Fibroblast of skin of left quadriceps (primary cell): ENCODE measurements at places on chromosomes 1 and 21.

GRCh38 chr1:203672346-203672745, 45.7 kb downstream of the ATP2B4 start:
- DNase-seq: peak; percentile 40

DNA sequence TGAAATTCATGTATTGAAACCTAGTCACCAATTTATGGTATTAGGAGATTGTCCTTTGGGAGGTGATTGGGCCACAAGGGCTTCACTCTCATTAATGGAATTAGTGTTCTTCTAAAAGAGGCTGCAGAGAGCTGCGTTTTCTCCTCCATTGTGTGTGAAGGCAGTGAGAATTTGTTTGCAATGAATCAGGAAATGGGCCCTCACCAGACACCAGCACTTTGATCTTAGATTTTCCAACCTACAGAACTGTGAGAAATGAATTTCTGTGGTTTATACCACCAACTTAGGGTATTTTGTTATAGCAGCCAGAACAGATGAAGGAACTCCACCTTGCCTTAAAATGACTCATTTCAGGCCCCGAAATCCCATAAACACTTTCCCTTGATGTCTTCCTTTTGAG, 544.2 kb downstream of the RWDD3 start:
- no peak for DNase-seq

DNA sequence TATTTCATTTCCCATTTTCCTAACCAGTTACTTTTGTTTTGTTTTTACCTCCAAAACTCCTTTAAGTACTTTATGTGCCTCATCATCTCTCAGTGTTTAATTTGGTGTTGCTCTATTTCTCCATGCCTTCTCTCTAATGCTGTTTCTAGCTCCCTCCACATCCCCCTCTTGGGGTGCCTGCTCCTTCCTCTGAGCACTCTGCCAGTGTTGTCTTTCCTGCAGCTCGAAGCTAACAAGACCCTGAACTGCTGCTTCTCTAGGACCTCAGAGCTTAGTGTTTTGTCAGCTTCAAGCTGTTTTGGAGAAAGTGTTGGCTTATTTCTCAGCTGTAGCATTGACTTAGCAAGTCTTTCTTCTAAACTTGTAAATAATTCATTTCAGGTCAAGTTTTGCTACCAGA, 290.6 kb downstream of the DPYD start:
- DNase-seq: no peak

DNA sequence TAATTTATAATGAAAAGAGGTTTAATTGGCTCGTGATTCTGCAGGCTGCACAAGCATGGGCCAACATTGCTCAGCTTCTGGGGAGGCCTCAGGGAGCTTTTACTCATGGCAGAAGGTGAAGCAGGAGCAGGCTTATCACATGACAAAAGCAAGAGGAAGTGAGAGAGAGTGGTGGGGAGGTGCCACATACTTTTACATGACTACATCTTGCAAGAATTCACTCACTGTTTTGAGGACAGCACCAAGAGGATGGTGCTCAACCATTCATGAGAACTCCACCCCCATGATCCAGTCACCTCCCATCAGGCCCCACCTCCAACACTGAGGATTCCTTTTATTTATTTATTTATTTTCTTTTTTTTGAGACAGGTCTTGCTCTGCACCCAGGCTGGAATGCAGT, 5.5 kb upstream of the PLEKHM2 start:
- DNase-seq: peak; percentile 40

DNA sequence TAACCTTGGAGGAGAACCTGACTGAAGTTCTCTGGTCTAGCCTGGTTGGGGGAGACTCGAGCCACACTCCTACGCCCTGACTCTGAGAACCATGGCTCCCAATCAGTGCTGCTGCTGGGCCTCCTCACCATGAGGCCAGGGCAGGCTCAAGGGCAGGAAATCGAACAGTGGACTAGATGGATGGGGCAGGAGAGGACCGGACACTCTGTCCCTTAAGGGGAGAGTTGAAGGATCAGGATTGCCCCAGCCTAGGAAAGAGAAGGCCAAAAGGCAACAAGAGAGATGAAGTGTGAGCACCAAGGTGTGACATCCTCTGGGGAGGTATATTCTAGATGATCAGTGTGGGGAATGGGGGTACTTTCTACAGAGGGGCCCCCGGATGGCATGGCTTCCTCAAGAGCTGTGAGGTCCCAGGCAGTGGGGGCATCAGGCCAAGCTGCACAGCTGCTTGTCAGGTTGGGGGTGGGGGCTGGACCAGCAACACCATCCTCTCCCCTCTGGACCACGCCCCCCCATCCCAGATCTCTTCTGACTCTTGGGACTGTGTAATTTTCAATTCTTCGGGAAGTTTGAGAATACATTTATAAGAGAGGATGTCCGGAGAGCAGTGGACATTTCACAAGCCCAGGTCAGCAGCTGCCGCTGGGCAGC, 34.0 kb downstream of the MX1 start:
- no peak for DNase-seq

- DNase-seq: no peak
Observed at GRCh38 chr1:39694026-39694425, 2.8 kb upstream of the HPCAL4 start.

DNA sequence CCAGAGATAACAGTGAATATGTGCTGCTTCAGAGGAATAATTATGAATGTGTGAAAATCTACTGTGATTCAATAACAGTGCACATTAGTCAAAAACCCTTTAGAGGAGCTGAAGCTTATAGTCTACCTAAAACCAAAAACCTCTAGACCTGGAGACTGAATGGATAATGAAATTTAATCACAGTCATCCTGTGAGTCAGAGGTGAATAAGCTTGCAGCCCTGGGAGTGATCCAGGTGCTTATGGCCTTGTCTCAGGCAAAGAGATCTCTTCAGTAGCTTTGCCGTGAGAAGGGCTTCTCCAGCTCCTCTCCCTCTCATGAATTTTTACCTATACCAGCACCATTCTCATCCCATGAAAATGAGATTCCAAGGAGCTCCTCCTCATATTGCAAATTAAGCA, 81.3 kb upstream of the RGS4 start:
- no peak for DNase-seq

DNA sequence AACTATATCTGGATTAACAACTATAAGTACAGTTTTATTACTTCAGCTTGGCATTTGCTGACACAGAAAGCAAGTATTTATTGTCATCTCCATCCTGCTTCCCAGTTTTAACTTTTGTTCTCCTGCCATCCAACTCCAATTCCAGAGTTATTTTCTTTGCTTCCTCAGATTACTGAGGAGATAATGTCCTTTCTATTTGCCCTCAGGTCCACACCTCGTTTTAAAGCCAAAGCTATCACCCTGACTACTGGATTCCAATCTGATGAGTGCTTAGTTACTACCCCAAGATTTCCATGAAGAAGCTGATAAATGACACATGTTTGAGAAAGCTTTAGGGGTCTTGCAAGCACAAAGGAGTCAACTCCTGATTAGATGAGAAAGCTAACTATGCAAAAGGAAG, 25.2 kb downstream of the ACKR1 start:
- no peak for DNase-seq

GRCh38 chr1:198258491-198258890, 101.7 kb downstream of the NEK7 start:
- peak; percentile 82 for DNase-seq

DNA sequence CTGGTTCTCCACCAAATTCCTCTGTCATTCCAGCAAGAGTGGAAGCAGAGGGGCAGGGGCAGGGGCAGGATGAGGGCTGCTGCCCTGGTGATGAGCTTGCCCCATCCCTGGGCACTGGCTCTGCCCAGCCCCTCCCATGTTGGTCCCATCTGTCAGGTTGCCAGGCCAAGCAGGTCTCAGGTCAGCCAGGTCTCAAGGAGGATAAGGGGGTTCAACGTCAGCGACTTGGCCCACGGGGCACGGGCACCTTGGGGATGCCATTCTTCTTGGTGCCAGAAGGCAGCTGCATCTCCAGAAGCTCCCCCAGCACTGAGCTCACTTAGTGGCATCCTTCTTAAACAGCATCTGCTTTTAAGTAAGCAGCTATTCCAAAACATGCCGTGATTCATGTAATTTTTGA, 133.1 kb downstream of the AJAP1 start:
- DNase-seq: no peak

DNA sequence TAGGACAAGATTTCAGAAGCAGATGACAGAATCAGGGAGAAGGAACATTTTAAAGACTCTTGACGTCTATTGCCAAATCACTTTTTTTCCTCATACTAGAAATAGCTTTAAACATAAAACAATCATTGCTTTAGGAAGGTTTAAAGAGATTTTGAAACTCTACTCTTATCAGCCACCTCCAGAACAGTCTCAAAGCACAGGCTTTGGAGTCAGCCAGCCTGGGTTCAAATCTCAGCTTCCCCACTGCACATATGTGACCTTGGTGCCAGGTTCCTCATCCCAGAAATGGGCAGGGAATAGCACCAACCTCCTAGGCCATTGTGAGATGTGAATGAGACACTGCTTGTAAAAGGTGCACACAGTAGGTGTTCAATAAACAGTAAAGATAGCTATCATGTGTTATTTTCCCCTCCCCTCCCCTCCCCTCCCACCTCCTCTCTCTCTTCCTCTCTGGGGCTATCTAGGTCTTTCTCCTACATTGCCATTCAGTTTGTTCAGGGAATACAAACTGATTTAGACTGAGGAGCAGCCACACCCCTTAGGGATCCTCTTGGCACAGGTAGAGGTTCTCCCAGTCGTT, 20.6 kb downstream of the SPOCD1 start:
- DNase-seq: no peak

DNA sequence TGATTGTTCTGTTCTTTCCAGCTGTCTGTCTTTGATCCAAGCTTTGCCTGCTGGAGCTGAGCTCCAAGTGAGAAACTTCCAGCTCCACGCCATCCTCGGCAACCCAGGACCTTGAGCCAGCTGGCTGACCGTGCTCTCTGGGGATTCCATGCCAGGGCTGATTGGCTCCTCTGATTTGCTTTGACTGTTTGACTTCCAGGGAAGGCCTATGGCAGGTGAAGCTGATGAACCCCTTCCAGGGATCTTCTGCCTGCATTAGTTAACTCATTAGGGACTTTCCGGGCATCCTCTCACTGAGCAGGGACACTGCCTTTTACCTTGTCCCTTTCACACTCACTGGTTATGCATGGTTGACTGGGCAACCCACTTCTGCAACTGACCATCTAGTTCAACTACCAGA, 406.1 kb downstream of the RPS6KC1 start:
- DNase-seq: no peak

- no peak for DNase-seq
Observed at GRCh38 chr1:93734999-93735398, 53.4 kb upstream of the BCAR3 start.

GRCh38 chr1:36115200-36115669, 9.8 kb downstream of the COL8A2 start:
- DNase-seq: peak; percentile 42

GRCh38 chr1:18299441-18300338, 181.0 kb upstream of the KLHDC7A start:
- no peak for DNase-seq

GRCh38 chr1:108097018-108097417, 103.1 kb downstream of the SLC25A24 start:
- DNase-seq: no peak

- no peak for DNase-seq
Observed at GRCh38 chr1:70256664-70257063, 35.5 kb downstream of the SRSF11 start.

GRCh38 chr1:233946724-233947123, 42.2 kb downstream of the SLC35F3 start:
- no peak for DNase-seq

GRCh38 chr1:1926886-1927660, 8.0 kb upstream of the TMEM52 start:
- no peak for DNase-seq

DNA sequence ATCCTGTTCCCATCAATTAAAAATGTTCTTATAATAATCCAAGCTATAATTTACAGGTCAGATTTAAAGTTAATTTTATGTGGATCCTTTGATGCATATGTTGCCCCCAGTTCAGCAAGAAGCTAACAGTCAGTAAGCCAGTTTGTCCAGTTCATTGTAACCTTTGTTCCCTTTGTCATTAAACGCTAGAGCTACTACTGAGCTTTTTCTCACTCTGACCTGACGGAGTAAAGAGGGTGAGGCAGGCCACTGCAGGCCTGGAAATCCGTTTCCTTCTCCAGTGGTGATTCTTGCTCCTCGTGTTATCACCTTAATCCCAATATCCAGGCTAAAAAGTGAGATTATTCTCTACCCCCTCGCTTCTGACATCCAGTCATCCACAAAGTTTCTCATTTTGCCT, 10.2 kb downstream of the YBX1 start:
- no peak for DNase-seq

DNA sequence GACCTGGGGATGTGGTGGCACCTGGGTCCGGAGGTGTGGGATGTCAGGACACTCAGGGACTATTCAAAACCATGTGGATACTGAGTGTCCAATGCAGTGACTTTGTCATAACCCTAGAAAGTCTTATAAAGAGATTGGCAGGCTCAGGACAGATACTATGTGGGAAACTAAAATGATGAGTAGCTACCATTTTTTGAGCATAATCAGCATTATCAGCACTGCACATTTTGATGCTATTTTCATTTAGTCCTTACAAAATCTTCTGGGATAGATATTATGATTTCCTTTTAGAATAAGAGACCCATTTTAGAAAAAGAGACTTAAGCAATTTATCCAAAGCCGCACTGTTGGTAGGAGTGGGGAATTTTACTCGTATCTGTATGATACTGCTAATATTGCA, 93.4 kb downstream of the DNM3 start:
- no peak for DNase-seq

DNA sequence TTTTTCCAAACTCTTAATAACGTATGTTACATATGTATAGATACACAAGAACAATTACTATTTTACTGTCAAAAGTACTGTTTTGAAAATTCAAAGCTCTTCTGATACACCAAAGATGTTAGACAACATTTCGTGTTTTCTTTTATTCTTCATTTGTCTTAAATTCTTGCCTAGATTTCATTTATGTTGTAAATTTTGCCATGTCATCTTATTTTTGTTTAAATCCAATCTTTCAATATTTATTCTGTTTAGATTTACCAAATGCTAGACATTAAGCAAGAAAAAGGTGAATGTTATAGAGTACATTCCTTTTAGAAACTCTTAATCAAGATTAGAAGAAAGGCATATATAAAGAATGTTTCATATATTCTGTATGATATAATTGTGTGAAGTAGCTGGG, 876.9 kb downstream of the KCNT2 start:
- no peak for DNase-seq

DNA sequence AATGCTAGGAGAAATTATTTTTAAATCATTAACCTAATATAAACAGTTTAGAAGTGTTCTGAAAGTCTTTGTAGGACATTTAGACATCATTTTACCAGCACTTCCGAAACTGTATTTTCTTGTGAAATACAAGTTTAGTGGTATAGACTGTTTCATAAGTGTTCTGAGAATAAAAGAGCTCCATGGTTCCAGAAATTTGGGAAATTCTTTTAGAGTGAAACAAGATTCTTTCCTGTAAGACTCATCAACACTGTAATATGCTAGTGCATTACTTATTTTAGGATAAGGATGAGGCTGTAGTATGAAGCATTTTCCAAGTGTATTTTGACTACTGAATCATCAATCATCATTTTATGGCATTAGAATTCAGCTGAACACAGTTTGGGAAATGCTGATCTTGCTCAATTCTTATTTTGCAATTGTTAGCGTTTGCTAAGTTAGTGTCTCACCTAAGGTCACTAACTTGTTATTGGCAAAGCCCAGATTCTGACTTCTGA, 73.4 kb downstream of the CEP350 start:
- peak; percentile 87 for DNase-seq

- peak; percentile 8 for DNase-seq
Observed at GRCh38 chr1:162276493-162276892, 100.2 kb downstream of the SPATA46 start.

- DNase-seq: peak; percentile 58
Observed at GRCh38 chr1:93629101-93630059, 52.3 kb downstream of the BCAR3 start.

GRCh38 chr1:98421085-98421435, 240.5 kb upstream of the SNX7 start:
- DNase-seq: no peak
